Renal cortex interstitium (tissue), 15 donors: ENCODE measurements at places on chromosomes 3 and 15. TPM values are rescaled to one million over a fixed set of nuclear protein-coding genes. Genes with fewer than 3 reads are reported as not detected.

DNA sequence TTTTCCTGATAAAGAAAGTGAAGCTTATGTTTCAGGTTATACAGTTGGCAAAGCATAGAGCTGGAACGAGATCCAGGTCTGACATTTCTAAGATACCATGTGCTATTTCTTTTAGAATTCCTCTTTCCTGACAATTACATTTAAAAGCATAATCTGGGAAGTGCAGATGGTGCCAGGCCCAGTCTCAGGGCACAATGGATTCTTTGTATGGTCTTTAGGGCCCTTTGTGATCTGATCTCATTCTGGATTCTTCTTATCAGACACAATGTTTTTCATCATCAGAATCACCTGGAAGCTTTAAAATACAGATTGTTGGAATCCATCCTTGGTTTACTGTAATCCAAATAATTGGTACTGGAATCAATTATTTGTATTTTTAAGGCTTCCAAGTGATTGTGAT, 18.6 kb upstream of the GLCE start:
- no peak for DNase-seq

DNA sequence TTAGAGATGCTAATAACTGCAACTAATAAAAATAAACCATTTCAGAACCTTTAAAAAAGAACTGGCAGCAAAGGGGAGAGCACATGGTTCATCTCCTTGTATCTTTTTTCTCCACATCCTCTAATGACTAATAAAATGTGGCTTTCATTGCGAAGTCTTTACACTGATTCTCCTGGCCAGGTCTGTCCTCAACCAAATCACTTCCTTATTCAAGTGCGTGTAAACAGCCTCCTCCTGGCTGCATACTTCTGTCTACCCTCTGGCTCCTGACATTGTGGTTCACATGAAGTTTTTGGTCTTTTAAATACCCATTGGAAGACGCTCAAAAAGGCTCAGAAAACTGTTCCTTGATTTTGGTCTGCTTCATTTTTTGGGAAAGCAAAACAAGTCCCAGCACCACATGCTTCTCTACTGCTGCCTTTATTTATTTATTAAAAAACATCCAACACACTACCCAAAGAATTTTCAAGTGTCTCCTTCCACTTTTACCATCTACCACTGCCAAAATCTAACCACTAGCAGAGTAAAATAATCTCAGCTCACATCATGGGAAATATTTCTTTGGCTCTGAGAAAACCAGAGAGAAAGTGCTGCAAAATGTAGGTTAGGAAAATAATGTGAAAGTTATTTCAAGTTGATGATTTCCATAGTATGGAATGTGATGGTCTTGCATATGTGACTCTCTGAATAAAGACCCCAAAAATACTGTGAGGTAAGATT, 85.1 kb downstream of the EFL1 start:
- no peak for DNase-seq

GRCh38 chr3:111864821-111865656, 6.0 kb downstream of the PHLDB2 start:
- DNase-seq = no peak

- no peak for DNase-seq
Observed at GRCh38 chr3:57030721-57031120, 29.7 kb upstream of the SPATA12 start.

DNA sequence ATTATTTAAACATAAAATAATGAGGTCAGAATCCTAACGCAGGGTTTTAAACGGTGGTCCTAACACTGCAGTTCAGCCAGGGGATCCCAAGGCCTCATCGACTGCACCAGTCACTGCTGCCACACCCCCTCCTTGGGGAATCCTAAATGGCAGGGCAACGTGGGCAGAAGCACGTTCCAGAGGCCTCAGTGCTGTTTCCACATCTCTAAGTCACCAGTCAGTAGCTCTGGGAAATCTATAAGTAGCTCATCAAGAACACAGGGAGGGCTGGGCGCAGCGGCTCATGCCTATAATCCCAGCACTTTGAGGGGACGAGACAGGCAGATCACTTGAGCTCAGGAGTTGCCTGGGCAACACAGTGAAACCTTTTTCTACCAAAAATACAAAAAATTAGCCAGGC, 47.5 kb downstream of the PRTG start:
- DNase-seq = no peak

Gene SH3GL3
- 12.9 TPM for polyA plus RNA-seq

Gene CD200R1
- polyA plus RNA-seq = 1.4 TPM

Gene NCEH1
- 5.9 TPM for polyA plus RNA-seq
